ENCODE measurements at places on chromosomes 12 and 14. TPM values are rescaled to one million over a fixed set of nuclear protein-coding genes. Genes with fewer than 3 reads are reported as not detected.

The PLEKHG7 gene
- total RNA-seq, result 0.65 TPM

The RAD9B gene
- 0.33 TPM for total RNA-seq

The KRT75 gene
- total RNA-seq, result not detected

The FOXM1 gene
- 92.2 TPM for total RNA-seq

The B4GALNT3 gene
- 58.3 TPM for total RNA-seq

The PKP2 gene
- total RNA-seq, result 103 TPM

The ALKBH2 gene
- total RNA-seq, result 28.9 TPM

The RBM25 gene
- 133 TPM for total RNA-seq

The KRT79 gene
- total RNA-seq, result not detected

The EPYC gene
- not detected for total RNA-seq

The KRT4 gene
- total RNA-seq, result 0.29 TPM

The ANO4 gene
- total RNA-seq, result 0.38 TPM

The REM2 gene
- total RNA-seq, result 11.3 TPM

The LIN52 gene
- 13.4 TPM for total RNA-seq

The SLC10A1 gene
- not detected for total RNA-seq

The GPRC5D gene
- not detected for total RNA-seq

The GLIPR1L2 gene
- 0.29 TPM for total RNA-seq

The KRT7 gene
- 18.2 TPM for total RNA-seq

The GPRC5A gene
- 4.0 TPM for total RNA-seq

The KCNH5 gene
- 3.1 TPM for total RNA-seq

The C12orf50 gene
- 0.10 TPM for total RNA-seq

The RBP5 gene
- total RNA-seq, result 5.8 TPM

The LRCOL1 gene
- not detected for total RNA-seq

The FAM186B gene
- total RNA-seq, result 0.24 TPM

The PTPRB gene
- total RNA-seq, result 0.55 TPM

The PLEKHD1 gene
- 2.0 TPM for total RNA-seq

The TTC6 gene
- 46.7 TPM for total RNA-seq

The NUP107 gene
- 86.8 TPM for total RNA-seq

The LMNTD1 gene
- total RNA-seq, result not detected

The AHNAK2 gene
- 1.1 TPM for total RNA-seq

Data from progenitor cell of endocrine pancreas (in vitro differentiated cells).